ENCODE measurements at places on chromosomes 11 and 22. TPM values are rescaled to one million over a fixed set of nuclear protein-coding genes. Genes with fewer than 3 reads are reported as not detected.

PHOX2A gene
- total RNA-seq: not detected

GALNT18 gene
- 1.8 TPM for total RNA-seq

MRGPRX4 gene
- total RNA-seq: not detected

SLC29A2 gene
- 3.7 TPM for total RNA-seq

C11orf97 gene
- not detected for total RNA-seq

SPDYC gene
- not detected for total RNA-seq

TST gene
- 44.3 TPM for total RNA-seq

CRYBA4 gene
- not detected for total RNA-seq

Measured in bronchus fibroblast of lung (primary cell).